ENCODE measurements at places on chromosomes 3 and 15.

DNA sequence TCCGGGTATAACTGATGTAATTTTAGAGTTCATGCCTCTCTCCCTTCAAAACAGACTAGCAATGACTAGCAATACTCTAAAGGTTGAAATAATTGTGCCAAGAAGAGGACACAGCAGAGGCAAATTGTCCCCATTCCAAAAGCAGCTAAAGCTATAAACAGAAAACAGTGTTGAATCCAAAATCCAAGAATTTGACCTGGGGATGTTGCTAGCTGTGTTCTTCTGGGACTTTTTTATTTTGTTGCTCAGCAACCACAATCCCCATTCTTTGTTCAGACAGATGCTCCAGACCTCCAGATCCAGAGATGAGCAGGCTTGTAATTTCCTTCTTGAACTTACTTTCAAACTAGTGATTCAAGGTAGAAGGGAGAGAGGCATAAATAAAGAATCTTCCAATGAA lies 191.5 kb downstream of the FOXB1 start:
- DNase-seq: no peak

GRCh38 chr15:74709011-74709410 lies 13.2 kb upstream of the EDC3 start:
- no peak for DNase-seq

DNA sequence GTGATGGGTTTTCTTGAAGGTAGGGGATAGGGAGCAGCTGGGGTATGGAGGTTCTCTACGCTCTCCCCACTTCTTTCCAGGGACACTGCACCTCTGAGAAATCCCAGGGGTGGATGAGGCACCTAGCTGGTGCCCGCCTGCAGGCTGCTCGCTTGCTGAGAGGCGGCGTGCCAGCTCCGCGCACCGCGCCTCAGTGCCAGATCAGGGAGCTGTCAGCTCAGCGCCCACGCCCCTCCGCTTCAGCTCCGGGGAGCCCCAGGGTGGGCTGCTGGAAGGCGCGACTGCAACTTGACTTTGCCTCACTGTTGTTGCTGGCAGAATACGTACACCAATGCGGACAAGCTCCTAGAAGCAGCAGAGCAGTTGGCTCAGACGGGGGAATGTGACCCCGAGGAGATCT lies 345.7 kb upstream of the UMPS start:
- no peak for DNase-seq

- DNase-seq: no peak
Observed at GRCh38 chr15:40427188-40427587, 13.6 kb upstream of the BAHD1 start.

DNA sequence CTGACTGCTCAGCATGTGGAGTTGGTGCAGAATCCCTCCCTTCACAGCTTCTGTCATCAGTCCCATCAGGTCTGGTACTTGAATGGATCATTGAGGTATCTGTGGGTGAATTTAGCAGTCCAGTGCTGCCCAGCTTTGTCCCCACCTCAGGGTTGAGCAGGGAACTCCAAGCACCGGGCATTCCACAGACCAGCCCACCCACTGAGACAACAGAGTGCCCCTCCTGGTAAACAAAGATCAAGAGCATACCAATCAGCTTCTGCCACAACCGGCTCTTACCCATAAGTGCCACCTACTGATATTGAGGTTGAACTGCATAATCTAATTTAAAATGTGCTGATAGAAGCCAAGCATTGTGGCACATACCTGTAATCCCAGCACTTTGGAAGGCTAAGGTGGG lies 57.1 kb upstream of the FXR1 start:
- DNase-seq: no peak

DNA sequence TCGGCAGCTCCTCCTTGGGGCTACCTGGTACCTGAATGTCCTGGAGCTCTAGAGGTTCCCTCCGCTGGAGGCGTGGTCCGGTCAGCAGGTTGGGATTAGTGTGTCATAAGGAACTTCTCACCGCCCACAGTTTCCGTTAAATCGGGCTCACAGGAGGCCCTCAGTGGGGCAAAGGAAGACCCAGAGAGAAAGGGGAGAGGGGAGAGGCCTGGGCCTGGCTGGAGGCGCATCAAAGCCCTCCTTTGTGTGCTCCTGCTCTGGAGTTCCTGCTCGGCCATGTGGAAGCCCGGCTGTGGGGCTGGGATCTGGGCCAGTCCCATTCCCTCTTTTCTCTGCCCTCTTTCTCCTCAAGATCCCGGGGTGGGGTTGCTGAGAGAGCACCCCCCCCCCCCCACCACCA lies at the start of gene RLBP1:
Gene RLBP1 (minus strand): TSS at position 37 of the 400 bp plus-strand sequence. CDS start 2,604 bp downstream, outside the sequence.
- DNase-seq: no peak

GRCh38 chr15:93331545-93332167 lies 242.6 kb upstream of the RGMA start:
- DNase-seq: no peak

DNA sequence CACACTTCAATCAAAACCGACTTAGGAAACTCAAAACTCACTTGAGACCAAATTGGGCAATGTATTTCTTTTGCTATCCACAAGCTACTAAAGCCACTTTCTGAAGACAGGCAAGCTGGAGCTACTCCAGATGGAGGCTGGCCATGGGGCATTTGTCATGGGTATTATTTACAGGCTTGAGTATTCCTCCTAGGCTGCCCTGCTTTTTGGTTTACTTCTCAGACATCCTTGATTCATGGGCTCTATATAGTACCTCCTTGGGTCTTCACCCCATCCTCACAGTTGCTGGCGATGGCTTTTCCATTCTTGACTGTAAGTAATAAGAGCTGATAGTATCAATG lies 18.6 kb upstream of the SYNM start:
- DNase-seq: no peak

- no peak for DNase-seq
Observed at GRCh38 chr15:77851691-77852090, 219.0 kb upstream of the LINGO1 start.

DNA sequence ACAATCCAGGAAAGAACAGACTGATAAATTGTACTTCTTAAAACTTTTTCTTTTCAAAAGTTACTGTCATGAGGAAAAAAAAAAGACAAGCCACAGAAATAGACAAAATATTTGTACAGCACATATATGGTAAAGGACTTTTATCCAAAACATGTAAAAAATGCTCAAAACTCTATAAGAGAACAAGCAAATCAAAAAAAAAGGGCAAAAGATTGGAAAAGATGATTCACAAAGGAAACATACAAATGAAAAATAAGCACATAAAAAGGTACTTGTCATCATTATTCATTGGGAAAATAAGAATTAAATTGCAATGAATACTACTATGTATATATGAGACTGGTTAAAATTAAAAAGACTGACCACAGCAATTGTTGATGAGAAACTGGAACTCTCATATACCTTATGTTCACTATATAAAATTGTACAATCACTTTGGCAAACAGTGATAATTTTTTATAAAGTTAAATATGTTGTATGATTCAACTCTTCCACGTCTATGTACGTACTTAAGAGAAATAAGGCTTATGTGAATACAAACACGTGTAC lies 39.7 kb downstream of the DIPK2A start:
- DNase-seq: no peak

- no peak for DNase-seq
Observed at GRCh38 chr3:57226176-57226575, 1.4 kb upstream of the APPL1 start.

DNA sequence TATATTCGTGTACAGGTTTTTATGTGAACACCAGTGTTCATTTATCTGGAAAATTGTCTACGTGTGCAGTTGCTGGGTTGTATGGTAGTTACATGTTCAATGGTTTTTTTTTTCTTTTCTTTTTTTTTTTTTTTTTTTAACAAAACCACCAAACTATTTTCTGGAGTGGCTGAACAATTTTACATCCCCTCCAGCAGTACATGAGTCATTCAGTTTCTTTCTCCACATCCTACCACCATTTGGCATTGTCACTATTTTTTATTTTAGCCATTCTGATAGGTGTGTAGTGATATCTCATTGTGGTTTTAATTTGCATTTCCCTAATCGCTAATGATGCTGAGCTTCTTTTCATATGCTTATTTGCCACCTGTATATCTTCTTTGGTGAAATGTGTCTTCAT lies 256.3 kb upstream of the EOMES start:
- DNase-seq: no peak

DNA sequence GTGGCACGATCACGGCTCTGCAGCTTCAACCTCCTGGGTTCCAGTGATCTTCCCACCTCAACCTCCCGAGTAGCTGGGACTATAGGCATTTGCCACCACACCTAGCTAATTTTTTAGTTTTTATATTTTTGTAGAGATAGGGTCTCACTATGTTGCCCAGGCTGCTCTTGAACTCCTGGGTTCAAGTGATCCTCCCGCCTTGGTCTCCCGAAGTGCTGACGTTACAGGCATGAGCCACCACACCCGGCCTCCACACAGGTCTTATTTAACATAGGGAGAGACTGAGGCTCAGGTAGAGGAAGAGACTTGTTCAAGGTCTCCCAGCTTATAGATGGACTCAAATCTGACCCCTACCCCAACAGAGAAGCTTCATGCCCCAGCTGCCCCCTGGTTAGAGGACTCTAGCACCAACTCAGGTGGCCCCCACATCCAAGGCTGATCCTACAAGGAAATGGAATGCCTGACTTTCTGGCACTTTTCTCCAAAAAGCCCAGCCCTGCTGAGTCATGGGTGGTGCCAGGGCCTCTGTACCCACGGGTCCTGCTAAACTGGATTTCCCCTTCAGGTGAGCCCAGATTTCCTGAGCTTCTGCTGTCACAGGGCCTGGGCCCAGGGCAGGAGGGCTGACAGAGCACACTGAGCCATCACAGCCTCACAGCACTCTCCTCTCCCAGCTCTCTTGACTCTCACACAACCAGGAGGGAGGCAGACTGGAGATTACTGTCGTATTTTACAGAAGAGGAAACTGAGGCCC lies 5.6 kb downstream of the TMEM40 start:
- DNase-seq: no peak

GRCh38 chr3:46466273-46466672 lies 1.6 kb upstream of the LTF start:
- DNase-seq: no peak

DNA sequence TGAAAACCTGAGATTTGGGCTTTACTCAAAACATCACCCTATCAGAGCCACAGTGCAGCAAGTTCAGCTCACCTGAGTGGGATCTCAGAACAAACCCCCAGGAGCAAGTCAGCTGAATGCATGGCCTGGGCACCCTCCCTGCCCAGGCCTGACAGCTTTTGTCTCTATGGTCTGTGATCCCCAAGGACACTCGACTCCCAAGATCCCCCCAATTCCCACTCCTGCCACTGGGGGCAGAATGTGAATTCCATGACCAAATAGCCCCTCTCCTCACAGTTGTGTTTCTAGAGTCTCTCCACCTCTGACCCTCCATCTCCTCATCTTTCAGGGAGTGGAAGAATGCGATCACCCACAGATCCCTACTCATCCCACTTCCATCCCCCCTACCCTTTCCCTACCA lies 58.9 kb downstream of the ZNF445 start:
- no peak for DNase-seq

DNA sequence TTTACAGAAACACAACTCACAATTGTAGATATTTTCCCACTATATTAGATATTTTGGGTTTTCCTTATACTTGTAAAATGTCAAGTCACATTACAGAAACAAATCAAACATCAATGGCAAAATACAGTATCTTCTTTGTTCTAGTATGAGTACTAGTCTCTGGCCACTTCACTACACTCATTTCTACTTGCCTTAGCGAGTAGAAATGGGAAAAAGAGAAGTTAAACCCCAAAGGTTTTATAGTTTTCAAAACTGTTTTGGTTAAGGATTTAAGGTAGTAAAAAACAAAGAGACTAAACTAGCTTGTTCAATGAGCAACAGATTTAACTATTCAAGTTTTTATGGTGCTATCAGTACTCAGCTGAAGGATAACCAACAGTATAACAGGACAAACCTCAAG lies 81.7 kb downstream of the BTD start:
- no peak for DNase-seq

- DNase-seq: no peak
Observed at GRCh38 chr3:194346621-194347020, 4.5 kb downstream of the CPN2 start.

- no peak for DNase-seq
Observed at GRCh38 chr15:64070965-64071851, 22.4 kb downstream of the CIAO2A start.

DNA sequence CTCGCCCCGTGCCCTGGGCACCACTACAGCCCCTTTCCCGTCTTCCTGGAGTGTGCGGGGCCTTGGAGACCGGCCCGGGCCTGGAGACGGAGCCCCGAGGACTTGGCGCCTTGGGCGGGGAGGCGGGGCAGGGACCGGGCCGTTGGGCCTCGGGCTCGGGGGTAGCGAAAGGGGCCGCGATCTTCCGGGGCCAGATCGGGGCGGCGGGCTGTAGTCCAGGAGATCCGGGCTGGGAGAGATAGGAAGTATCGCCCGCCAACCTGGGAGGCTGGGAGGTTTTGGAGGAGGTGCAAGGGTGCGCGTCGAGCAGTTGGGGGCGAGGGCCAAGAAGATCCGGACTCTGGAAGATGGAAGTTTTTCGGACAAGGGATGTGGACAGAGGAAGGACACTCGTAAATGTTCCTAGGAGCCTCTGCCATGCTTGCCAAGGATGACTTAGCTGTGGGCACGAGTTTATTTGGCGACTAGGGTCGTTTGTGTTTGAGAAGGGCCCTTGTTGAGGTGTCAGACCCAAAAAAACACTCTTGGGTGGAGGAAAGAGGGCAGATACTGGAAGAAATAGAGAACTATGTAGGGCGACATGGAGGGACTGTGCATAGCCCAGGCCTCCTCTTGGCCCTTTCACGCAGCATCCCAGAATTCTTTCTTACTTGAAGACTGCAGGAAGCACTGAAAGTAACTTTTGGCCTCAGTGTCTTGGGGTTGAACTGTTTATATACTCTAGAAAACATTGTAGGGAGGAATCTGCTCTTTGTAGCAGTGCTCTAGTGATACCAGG lies 712 bp downstream of the RTF1 start:
- no peak for DNase-seq

DNA sequence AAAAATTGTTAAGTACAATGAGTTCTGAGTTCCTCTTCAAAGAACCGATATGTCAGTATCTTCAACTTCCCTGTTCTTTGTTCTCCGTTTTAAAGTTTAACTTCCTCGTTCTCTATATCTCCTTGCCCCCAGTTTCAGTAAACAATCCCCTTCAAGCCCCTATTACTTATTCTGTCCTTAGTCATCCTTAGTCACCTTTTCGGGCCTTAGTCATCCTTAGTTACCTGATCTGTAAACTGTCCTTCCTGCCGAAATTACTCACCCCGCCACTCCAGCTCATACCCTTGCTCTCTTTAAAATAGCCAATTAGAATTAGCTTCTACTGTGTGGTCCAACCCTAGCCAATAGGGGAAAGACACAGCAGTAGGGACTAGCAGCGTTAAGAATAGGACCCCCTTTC lies 1165.6 kb downstream of the NSUN3 start:
- no peak for DNase-seq

DNA sequence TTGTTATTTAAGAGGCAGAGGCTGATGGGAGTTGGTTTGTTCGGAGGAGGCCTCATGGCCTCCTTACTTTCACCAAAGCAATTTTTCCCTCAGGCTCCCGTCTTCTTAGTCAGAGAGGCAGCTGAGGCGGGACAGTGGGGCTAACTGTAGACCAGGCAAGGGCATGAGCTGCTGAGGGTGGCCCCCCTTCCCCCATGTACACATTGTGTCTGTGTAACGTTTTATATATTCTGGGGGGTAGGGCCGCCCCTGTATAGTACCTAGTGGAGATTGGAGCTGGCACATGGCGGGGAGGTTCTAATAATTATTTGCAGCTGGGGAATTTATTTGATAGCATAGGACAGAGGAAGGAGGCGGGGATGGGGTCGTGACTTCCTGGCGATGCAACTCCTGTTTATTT lies 35.1 kb downstream of the NGRN start:
- DNase-seq: no peak
